ENCODE measurements at places on chromosomes 11 and 22. TPM values are rescaled to one million over a fixed set of nuclear protein-coding genes. Genes with fewer than 3 reads are reported as not detected.
A peak's percentile ranks its signal among the peaks of the same experiment; 100 is the strongest.

Gene DEAF1
- polyA plus RNA-seq, result 30.2 TPM

Gene PNPLA3
- polyA plus RNA-seq, result 1.2 TPM

Gene CABP7
- polyA plus RNA-seq, result not detected

Gene SAA2
- polyA plus RNA-seq, result 4.4 TPM

Gene PLAAT2
- 49.5 TPM for polyA plus RNA-seq

Gene CSTF3
- 26.1 TPM for polyA plus RNA-seq

DNA sequence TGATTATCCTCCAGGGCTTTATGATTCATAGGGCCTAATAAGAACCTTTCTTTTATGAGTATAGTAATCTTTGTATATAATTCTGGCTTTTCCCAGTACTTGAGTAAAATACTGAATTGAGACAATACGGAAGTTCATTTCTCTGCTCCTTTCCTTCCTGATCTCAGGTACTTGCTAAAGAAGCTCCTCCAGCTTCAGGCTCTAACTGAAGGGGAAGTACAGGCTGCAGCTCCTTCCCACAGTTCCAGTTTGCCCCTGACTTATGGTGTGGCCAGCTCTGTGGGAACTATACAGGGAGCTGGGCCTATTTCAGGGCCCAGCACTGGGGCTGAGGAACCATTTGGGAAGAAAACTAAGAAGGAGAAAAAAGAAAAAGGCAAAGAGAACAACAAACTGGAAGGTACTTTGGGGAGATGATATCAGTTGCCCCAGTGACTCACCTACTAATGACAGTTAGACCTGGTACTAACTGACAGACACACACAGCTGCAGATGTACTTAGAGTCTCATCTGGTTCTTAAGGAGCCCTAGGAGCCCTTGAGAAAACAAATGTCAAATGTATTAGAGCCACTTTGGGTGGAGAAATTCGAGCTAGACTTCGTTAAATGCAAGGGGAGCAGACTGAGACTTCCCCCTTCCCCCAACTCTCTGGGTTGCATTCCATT, 3.0 kb downstream of the TBRG1 start:
- peaks cover 10% of the 10 kb centered on the region for H3K4me1 ChIP-seq
- no peaks in the 10 kb centered on the region for H3K27me3 ChIP-seq
- peaks cover 33% of the 10 kb centered on the region for H3K36me3 ChIP-seq
- DNase-seq, result no peak
- H3K27ac ChIP-seq, result no peak overlapping the region

- H3K4me1 ChIP-seq, result peaks cover 5% of the 10 kb centered on the region
- no peak overlapping the region for H3K27ac ChIP-seq
- H3K27me3 ChIP-seq, result no peaks in the 10 kb centered on the region
- H3K4me3 ChIP-seq, result no peak overlapping the region
- no peak for DNase-seq
These were observed 255.5 kb upstream of the ANO3 start for GRCh38 chr11:26076233-26076990.

DNA sequence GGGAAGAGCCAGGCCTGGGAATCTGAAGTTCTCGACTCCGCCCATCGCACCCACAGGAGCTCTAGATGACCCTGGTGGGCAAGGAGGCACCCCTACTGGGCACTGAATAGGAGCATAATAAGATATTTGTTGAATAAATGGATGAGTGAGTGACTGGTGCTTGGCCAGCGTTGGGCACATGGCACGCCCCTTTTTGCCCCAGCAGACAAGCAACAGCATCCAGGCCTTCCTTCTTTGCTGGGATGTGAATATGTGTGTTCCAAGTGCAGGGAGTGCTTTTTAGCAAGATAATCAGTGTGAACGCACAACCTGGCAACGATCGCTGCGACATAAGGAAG, 443 bp upstream of the CELF1 start:
- H3K27me3 ChIP-seq, result no peaks in the 10 kb centered on the region
- H3K4me1 ChIP-seq, result no peaks in the 10 kb centered on the region
- H3K36me3 ChIP-seq, result no peaks in the 10 kb centered on the region
- H3K27ac ChIP-seq, result no peak overlapping the region
- no peak for DNase-seq
- H3K4me3 ChIP-seq, result peak overlapping the region; percentile 58

DNA sequence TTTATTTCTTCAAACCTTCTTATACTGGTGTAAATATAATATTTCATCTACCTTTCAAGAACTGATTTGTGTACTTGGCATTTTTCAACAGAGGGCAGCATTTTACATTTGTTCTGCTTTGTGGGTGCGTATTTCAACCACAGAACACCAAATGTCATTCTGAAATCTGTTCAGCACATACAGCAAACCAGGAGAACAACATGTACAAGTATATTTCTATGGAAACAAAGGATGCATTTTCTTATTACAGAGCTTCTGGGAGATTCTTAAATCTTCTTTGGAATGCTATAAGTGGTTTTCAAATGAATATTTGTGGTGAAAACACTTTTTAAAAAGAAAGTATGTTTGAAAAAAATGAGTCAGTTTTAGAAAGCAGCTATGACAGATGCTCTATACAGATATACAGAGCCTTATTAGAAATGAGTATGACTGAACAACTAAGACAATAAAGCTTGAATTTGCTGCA, 946.0 kb downstream of the FAM181B start:
- H3K27ac ChIP-seq, result no peak overlapping the region
- H3K4me1 ChIP-seq, result no peaks in the 10 kb centered on the region
- H3K36me3 ChIP-seq, result no peaks in the 10 kb centered on the region
- no peaks in the 10 kb centered on the region for H3K27me3 ChIP-seq

DNA sequence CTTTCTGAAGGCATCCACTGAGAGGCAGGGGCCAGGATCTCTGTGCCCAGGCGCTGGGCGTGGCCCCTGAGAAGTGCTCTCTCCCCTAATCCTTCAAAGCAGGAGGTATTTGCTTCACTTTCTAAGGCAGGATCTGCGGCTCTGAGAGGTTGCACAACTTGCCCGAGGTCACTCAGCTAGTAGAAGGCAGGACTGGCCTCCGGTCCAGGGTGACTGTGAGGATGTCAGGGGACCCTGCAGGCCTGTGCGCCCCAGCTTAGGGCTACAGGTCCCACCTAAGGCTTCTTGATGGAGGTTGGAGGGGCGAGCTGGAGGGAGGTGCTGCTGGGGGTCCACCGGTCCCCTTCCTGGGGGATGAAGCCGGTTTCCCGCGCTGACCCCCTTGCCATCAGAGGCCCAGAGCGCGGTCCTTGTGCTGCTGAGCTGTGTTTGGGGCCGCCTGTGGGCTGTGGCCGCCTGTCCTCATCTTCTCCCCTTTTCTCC, 979 bp downstream of the SMIM38 start:
- peaks cover 2% of the 10 kb centered on the region for H3K4me1 ChIP-seq
- no peak overlapping the region for H3K4me3 ChIP-seq
- H3K27me3 ChIP-seq, result no peaks in the 10 kb centered on the region
- no peaks in the 10 kb centered on the region for H3K36me3 ChIP-seq
- no peak for DNase-seq
